ENCODE measurements at places on chromosomes 11 and 22. TPM values are rescaled to one million over a fixed set of nuclear protein-coding genes. Genes with fewer than 3 reads are reported as not detected.

GPHA2 gene
- total RNA-seq, result not detected

OR8D4 gene
- not detected for total RNA-seq

GRCh38 chr11:70871881-70872280 lies 380.5 kb downstream of the SHANK2 start:
- DNase-seq, result no peak

STX3 gene
- 19.3 TPM for total RNA-seq

- no peak for DNase-seq
These were observed 393.9 kb downstream of the GUCY1A2 start for GRCh38 chr11:106624377-106624776.

Data from sciatic nerve (tissue), 2 donors.